SJSA1 (cell line): ENCODE measurements at places on chromosomes 5 and 9.
A peak's percentile ranks its signal among the peaks of the same experiment; 100 is the strongest.

DNA sequence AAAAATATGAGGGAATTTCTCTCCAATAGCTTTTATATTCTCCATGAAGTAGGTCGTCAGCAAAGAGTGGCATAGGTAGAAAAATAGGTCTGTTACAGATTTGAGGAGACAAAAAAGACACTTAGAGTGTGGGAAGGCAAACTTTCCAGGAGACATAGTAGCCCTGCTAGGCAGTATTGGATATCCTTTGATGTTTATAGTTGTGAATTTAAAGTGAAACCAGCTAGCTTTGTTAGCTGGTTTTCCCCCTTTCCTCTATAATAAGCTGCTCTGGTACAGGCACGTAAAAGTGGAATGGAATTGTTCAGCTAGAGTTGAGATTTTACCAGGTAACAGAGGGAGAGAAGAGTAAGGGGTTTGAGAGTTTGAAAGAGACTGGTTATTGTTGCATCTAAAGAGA, 17.1 kb upstream of the APC start:
- DNase-seq = no peak

GRCh38 chr9:128208386-128208785, 5.2 kb downstream of the DNM1 start:
- no peak for DNase-seq

GRCh38 chr9:127056446-127056845, 66.0 kb downstream of the ANGPTL2 start:
- no peak for DNase-seq

DNA sequence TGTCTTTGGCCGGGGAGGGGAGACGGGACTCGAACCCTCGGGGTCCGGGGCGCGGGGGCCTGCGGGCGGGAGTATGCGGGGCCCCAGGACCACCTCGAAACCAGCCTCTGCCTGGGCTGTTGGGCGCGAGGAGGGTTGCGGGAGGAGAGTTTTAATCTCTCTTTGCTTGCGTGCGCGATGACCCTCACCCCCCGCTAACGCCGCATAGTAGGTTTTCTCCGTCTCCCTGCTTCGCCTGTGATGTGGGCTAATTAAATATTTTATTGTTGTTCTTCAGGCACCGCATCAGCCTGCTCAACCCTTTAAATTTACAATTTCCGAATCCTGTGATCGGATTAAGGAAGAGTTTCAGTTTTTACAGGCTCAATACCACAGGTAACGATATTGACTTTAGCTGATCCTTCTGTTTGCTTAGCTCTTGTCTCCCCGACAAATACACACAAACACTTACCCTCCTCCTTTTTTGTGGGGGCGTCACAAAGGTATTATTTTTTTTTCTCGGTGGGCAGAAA, 1.7 kb downstream of the TLE4 start:
- peak; percentile 35 for DNase-seq

- no peak for DNase-seq
Observed at GRCh38 chr9:80376180-80376579, 804.4 kb downstream of the TLE4 start.

DNA sequence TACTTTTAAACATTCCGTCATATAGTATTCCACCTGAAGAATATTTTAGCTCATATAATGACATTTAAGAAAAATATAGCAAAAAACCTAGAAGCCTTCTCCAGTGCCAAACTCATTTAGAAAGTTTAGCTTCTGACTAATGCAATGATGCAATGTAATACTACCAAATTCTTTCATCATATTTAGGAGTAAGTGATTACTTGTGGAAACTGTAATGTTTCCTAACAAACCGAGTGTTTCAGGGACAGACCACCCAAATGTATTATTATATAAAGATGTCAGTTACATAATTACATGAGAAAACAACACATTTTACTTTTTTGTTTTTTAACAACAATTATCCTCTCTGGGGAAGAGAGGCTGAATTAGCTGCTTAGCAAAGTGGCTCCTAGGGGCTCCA, 316.2 kb downstream of the ARL15 start:
- DNase-seq = no peak

DNA sequence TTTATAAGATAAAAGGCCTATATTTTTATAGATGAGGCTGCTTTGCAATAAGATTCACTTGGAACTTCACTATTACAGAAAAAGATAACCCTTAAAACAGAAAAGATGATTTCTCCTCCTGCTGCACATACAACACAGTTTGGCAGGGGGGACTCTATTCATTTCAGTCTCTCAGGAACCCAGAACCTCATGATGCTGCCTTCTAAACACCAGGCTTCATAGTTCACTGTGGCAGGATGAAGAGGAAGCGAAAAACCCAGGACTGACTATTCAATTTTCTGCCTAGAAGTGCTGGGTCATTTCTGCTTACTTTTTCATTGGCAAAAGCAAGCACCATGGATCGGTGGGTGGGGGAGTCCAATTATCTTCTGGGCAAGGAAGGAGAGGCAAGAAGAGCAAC, 179.5 kb downstream of the NTRK2 start:
- no peak for DNase-seq
